ENCODE measurements at places on chromosomes 7 and 10.

- no peak for DNase-seq
Measured at GRCh38 chr7:103810112-103810744, 179.2 kb downstream of the RELN start.

DNA sequence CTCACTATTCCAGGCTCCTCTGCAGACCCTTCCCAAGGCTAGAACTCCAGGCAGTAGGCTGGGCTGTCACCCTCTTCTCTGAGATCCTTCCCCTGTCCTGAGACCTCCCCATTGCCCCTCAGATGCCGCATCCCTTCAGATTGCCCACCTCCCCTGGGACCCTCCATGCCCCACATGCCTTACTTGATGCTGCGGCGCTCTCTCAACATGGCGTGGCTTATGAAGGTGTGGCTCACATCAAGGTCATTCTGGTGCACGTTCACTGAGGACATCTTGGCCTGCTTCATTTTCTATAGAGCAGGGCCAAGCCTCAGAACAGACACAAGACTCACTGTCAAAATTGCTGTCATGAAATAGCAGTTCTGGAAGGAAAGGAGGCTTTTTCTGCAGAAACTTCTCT, 34.7 kb upstream of the ZNF716 start:
- DNase-seq: no peak

DNA sequence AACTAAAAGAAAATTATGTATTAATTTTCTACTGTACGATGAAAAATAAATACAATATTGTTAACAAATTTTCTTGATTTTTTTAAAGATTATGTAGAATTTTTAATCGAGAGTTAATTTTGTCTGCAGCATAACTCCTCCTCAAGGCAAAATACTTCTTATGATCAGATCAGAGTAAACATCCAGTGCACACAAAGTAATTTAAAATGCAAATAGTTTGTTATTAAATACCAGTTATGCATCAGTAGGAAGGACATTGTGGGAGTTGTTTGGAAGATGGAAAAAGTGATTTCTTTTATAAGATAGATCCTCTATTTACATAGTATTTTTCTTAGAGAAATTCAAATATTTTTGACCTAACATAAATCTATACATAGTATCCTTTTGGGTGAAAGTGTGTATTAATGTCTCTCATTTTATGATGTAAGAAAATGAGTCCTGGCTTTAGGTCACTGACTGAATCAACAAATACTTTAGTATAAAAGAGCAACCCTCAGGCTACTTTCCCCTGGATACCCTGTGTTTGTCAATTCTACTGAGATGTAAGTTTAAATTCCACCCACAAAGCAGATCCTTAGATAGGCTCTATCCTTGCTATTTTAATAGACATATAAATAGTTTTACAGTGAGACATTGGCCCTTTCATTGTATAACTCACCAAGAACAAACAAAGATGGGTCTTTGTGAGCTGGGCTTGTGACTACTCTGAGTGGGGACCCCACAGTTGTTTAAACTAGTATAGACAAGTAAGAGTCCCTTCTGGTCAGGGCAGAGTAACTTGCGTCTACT, 1133.7 kb downstream of the GATA3 start:
- no peak for DNase-seq

GRCh38 chr10:70990681-70991080, 102.3 kb upstream of the PCBD1 start:
- DNase-seq: no peak

DNA sequence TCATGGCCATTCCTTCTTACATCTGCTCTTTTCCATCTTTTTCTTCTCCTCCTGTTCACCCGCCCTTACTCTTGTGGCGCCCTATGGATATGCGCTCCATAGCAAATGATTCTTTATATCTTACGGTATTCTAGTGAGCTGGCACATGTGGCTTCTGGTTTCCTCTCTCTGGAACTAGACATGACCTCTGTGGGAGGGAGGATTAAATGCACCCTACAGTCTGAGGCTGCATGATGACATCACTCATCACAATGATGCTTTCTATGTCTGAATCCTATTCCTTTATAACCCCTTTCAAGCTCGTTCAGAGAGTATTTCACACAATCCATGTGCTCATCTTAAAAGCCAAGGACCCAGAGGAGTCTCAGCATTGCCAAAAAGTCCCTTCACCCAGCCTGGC, 153.3 kb downstream of the EGFR start:
- DNase-seq: no peak

- no peak for DNase-seq
Measured at GRCh38 chr7:99000196-99000903, 122.0 kb downstream of the TRRAP start.

DNA sequence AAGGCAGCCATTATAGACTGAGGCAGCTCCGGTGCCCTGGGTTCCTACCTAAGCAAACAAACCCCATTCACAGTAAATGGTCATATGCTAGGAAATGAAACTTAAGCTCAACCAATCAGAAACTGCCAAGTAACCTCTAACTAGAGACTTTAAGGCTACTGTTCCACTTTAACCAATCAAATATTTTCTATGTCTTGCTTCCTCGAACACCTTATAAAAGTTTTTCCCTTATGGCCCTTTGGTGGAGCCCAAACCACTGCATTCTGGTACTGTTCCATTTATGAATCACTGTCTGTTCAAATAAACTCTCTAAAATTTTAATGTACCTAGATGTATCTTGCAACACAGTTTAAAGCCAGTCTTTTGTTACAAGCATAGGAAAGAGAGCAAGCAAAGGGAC, 361.1 kb downstream of the HGF start:
- DNase-seq: no peak

- no peak for DNase-seq
Measured at GRCh38 chr7:8931906-8932646, 498.7 kb downstream of the NXPH1 start.

DNA sequence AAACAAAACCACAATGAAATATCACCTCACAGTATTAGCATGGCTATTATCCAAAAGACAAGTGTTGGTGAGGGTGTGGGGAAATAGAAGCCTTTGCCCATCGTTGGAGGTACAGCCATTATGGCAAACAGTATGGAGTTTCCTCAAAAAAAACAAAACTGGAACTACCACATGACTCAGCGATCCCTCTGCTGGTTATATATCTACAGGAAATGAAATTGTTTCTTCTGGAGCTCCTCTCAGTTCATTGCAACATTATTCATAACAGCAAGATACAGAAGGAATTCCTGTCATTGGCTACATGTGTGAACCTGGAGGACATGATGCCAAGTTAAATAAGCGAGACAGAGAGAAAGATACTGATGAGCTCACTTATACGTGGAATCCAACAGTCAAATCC, 2.4 kb upstream of the UBE3C start:
- DNase-seq: peak; percentile 82

DNA sequence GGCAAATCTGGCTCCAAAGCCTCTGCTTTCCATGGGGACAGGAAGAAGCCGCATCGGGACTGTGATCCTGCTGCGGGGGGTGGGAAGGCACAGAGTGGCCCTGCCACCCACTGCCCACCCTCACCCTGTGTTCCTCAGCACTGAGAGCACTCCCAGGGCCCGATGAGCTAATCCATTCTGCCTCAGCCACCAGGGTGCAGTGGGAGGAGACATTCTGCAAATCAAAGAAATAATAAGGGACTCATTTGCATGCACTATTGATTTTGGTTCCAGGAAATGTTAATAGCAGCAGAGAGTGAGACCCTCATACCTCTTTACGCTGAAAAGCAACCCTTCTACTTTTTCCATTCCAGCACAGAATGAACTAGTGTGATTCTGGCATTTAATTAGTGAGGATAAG, 572.8 kb downstream of the INHBA start:
- DNase-seq: peak; percentile 35

- DNase-seq: no peak
Measured at GRCh38 chr10:43235070-43235900, 31.6 kb downstream of the RASGEF1A start.

DNA sequence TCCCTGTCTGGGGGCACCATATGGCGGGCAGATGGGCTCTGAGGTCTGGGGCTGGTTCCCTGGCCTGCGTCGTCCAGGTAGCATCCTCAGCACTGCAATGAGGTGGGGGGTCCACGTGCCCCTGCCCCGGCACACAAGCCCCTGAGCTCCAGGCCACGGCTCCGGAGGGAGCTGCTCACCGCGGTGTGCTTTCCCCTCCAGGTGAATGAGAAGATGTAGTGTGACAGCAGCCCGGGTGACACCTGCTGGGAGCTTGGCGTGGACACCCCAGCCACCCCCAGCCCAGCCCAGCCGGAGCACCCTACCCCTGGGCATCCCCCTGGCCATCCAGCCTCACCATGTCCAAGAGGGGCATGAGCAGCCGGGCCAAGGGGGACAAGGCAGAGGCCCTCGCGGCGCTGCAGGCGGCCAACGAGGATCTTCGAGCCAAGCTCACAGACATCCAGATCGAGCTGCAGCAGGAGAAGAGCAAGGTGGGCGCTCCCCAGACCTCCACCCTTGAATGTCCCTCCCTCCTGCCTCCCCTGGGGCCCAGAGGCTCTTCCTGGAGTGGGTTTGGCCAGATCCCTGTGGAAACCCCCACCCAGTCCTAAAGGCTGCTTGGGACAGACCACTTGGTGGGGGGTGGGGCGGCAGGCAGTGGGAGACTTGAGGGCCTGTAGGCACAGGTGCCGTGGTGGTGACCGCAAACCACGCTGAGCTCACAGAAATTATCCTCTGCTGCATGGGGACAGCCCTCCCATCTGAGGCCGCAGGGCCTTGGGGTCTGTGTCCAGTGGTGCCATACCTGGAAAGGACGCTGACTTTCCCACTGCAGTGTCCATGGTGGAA, 38.9 kb downstream of the JAKMIP3 start:
- no peak for DNase-seq

DNA sequence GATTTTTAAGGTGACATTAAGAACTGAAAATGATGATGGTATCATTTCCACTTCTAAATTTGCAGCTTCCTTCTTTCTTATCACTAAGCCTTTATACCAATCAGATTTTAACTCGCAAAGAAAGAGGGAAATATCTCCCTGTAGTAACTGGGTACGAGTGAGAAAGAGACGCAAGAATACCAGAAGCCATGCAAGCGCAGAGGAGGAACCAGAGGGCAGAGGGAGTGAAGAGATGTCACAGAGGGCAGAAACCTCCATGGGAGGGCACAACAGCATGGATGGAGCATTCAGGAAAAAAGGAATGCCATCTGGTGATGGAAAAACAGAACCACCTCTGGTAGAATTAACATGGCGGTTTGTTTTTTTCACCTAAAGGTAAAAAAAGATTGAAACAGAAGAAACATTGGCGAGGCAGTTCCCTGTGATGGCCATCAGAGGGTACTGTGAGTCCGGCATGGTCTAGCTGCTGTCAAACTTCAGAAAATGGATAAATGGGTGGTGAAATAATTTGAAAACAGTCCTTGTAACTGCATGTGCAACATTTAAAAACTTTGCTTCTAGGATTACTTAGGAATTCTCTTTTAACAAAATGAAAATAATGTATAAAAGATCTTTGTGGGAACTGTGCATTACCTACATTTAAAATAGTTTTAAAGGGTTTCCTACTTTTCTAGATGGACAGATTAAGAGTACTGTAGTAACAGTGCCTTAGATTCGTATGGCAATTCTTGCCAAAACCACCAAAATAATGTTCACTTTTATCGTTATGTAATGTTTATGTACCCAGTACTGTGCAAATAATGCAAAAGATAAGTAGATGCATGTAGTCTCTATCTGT, 91.8 kb downstream of the ARHGAP12 start:
- DNase-seq: peak; percentile 14

- no peak for DNase-seq
Measured at GRCh38 chr7:2354939-2355704, 495 bp downstream of the EIF3B start.

DNA sequence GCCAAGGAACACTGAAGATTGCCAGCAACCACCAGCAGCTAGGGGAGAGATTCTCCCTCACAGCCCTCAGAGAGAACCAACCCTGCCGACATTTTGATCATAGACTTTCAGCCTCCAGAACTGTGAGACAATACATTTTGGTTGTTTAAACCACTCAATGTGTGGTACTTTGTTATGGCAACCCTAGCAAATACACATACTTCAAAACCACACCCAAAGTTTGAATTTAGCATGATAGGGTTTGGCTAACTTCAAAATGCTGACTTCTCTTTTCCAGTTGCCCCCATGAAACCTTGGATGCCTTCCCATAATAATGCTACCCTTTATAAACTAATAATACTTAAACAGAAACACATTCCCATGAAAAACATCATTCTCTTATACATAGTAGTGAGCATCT, 149.8 kb downstream of the DGKI start:
- no peak for DNase-seq

Measured in inflammatory macrophage (primary cell).